DMS79 (cell line): ENCODE measurements at places on chromosomes 4 and X.

DNA sequence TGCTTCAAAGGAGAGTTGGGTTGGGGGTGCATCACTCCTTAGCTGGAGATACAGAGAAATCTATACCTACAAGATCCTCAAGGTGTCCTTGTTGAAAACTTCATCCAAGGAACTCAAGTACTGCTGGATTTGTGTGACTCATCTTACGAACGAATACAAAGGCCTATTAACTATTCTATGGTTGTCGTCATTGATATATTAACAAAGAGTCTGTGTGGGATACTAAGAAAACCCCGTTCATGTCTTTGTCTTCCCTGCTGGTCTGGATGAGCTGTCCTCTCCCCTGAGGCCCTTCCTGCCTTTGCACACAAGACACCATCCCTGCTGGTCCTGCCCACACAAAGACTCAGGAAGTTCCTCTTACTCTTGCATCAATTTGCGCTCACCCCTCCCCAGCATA, 54.9 kb upstream of the IRF2 start:
- no peak for DNase-seq

- no peak for DNase-seq
These were observed 562.4 kb downstream of the TLL1 start for GRCh38 chr4:166435449-166435848.

- DNase-seq = no peak
These were observed 44.0 kb downstream of the ZNF518B start for GRCh38 chr4:10413177-10413576.

GRCh38 chr4:165692082-165692481, 181.0 kb upstream of the TLL1 start:
- DNase-seq = no peak

- no peak for DNase-seq
These were observed 17.3 kb downstream of the NIPAL1 start for GRCh38 chr4:48033825-48034413.

- DNase-seq = no peak
These were observed 25.8 kb downstream of the ZNF630 start for GRCh38 chrX:48045410-48046311.
